Neural crest cell (in vitro differentiated cells): ENCODE measurements at places on chromosomes 1 and 21. TPM values are rescaled to one million over a fixed set of nuclear protein-coding genes. Genes with fewer than 3 reads are reported as not detected.

DNA sequence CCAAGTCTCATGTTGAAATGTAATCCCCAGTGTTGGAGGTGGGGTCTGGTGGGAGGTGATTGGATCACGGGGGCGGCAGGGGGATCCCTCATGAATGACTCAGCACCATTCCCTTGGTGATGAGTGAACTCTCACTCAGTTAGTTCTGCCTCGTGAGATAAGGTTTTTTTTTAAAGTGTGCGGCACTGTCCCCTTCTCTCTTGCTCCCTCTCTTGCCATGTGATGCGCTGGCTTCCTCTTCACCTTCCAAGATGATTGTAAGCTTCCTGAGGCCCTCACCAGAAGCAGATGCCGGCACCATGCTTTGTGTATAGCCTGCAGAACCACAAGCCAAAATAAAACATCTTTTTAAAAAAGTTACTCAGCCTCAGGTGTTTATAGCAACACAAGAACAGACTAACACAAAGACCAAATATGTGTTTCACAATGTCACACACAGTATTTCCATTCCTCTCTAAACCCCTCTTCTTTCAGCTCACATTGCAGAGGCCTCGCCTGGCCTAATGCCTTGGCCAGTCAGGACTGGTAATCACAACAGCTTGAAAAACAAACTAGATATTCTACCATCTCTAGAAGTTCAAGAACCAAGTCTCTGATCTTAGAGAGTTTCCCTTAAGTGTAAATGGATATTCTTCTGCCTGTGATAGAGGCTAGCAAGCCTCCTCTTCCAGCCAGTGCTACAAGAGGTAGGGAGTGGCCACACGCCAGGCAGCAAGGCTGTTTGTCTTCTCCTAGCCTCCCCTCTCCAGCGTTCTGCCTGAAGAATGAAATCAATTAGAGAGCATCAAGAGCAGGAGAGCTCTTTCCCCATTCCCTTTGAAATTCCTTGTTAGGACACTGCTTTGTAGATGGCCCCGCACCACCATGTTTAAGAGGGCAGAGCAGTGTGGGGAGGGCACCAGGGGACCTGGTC is 19.6 kb upstream of the RAP1A start:
- DNase-seq: no peak

DNA sequence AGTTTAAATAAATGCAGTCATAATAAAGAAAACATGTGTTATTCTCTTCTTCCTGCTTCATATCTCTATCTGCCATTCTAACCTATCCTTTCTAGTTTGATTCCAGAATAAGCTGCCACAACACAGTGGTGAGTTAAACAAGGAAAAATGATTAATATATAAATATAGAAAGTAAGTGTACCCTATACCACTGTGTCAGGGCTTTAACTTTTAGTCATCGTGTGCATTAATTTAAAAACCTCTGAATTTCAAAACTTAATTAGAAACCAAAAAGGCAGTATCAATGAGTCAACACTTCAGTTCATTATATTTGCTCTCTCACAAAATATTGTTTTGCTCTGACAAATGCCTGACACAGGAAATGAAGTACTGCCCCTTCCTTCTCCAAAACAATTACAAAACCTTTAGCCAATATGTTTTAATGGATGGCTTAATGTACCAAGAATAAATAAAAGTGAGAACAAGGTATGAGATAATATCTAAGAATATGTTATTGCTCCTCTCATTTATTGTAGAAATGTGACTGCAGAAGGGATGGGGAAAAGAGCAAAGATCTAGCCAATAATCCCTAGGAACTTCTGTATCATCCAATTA is 634.8 kb downstream of the KCNT2 start:
- no peak for DNase-seq

DNA sequence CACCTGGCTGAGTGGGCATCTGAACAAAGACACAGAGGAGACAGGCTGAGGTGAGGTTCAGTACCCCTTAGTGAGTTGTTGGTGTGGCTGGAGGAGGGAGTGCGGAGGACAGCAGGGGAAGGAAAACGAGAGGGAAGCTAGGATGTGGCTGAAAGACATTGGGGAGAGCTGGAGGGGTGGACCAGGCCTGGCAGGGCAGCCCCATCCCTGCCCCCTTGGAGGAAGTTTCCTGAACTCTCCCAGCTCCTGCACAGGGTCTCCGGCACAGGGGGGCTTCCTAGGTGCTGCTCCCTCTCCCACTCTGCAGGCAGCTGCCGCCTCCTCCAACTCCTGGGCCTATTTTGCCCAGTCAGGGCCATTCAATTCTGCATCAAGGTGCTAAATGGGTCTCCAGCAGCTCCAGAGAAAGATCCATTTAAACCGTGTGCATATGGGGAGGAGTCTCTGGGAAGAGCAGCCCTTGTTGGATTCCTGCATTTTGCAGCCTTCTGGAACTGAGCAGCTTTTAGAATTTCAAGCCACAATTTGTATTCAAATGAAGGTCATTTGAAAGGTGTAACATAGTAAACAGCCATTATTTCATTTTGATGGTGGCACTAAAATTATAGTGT is 193.9 kb downstream of the CAMTA1 start:
- no peak for DNase-seq

The HEATR1 gene
- 59.8 and 65.3 TPM in 2 replicates for total RNA-seq

DNA sequence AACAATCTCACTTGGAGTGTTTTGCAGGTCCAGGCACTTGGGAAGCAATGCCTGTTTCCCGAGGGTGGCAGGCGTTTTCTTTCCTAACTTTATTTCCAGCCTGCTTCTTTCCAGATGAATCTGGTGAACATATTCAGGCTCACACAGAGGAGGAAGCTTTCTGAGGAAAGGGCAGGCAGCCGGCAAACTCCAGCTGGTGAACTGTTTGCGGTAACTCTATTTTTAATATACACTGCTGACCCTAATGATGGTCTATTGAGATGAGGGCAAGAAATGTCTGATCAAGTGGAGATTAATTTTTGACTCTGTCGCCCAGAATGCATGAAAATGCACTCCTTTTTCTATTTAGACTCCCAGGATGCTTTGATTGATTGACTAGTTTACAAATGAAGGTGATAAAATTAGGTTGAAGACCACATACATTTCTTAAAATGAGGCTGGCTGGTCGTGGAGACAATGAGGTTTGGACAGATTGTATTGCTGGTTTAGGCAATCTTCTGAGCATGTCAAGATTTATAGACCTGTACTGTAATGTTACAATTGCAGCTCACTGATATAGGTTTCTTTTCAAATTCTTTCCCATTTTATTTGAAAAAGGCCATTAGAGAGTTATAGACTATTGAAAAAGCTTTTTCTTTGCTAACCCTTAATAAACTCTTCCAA is 153.8 kb downstream of the ATG4C start:
- no peak for DNase-seq
